Mesendoderm (in vitro differentiated cells): ENCODE measurements at places on chromosomes 5 and 9.

DNA sequence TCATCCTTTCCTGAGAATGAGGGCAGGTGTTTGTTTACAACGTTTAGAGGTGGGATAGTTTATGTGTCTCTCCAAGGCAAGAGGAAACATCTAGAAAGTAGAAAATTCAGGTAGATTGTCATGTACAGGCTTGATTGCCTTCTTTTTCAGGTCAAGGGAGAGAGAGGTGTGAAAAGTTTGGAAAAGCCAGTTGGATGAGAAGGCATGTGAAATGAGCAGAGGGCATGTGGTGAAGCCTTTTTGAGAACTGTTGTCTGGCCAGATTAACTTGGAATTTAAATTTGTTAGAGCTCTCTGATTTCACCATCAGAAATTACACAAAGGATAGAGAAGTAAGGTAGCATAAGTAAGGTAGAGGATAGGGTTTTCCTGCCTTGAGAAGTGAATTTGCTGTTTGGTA lies 74.6 kb downstream of the SNX24 start:
- H3K27ac ChIP-seq, result no peak overlapping the region
- no peak for DNase-seq
- H3K4me1 ChIP-seq, result peaks cover 2% of the 10 kb centered on the region
- H3K36me3 ChIP-seq, result no peaks in the 10 kb centered on the region
- no peak overlapping the region for H3K4me3 ChIP-seq
- no peaks in the 10 kb centered on the region for H3K27me3 ChIP-seq

- no peaks in the 10 kb centered on the region for H3K27me3 ChIP-seq
- no peak overlapping the region for H3K4me3 ChIP-seq
- no peak for DNase-seq
- H3K36me3 ChIP-seq, result no peaks in the 10 kb centered on the region
Measured at GRCh38 chr9:13387734-13388067, 108.2 kb upstream of the MPDZ start.

DNA sequence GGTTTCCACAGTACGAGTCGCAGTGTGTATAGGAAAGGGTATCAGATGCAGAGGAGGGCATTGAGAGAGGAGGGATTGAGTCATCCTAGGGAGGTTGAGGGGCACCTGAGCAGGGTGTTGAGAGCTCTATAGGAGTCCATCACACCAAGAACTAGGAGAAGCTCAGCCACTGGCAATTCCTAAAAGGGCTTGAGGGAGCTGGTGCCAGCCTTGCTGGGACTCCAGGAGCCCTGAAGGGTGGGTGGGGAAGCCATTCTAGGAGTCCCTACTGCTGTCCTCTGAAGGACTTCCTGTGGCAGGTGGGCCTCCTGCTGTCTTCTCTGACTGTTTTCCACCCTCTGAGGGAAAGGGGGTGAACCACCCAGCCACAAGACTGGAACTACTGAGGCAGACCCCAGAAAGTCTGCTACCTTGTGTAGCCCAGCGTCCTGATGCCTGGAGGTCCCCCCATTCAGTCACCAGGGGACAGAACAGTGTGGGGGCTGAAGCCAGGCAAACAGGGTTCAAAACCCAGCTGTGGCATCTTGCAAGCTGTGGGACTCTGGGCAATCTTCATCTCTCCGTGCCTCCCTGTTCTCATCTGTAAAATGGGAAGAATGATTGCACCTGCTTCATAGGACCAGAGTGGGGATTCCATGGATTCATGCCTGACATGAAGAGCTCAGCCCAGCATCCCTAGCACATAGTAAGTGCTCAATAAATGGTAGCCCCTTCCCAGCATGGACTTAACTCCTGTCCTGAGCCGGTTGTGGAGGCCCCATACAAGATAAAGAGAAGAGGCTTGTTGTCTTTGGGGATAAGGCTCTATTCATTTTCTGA lies 149.5 kb downstream of the C9orf50 start:
- H3K4me1 ChIP-seq, result no peaks in the 10 kb centered on the region
- H3K4me3 ChIP-seq, result no peak overlapping the region
- no peaks in the 10 kb centered on the region for H3K27me3 ChIP-seq
- H3K27ac ChIP-seq, result no peak overlapping the region
- H3K36me3 ChIP-seq, result no peaks in the 10 kb centered on the region

- no peaks in the 10 kb centered on the region for H3K27me3 ChIP-seq
- H3K27ac ChIP-seq, result no peak overlapping the region
- peak; percentile 33 for DNase-seq
Measured at GRCh38 chr9:86795823-86796553, 151.3 kb downstream of the GAS1 start.

GRCh38 chr9:83617299-83617698 lies 5.6 kb upstream of the IDNK start:
- no peaks in the 10 kb centered on the region for H3K27me3 ChIP-seq
- H3K36me3 ChIP-seq, result no peaks in the 10 kb centered on the region
- no peak for DNase-seq
- no peaks in the 10 kb centered on the region for H3K4me1 ChIP-seq
